NCI-H2171 treated with DMSO at 0.1 percent for 48 hours (cell line): ENCODE measurements at places on chromosomes 3 and 15.

DNA sequence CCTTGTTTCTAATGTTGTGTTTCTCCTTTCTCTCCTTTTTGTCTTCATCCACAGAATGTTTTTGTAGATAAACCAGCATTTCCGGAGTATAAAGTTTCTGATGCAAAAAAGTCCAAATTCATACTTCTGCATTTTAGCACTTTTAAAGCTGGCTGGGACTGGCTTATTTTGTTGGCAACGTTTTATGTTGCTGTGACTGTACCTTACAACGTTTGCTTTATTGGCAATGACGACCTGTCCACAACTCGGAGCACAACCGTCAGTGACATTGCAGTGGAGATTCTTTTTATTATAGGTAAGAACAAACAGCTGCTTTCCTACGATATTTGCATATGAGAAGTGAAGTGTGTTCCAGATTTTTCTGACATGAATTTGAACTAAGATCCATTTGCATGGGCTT is 199.4 kb downstream of the KCNH8 start:
- no peak for DNase-seq

GRCh38 chr15:92142242-92143232 is 251.1 kb upstream of the ST8SIA2 start:
- no peak for DNase-seq

DNA sequence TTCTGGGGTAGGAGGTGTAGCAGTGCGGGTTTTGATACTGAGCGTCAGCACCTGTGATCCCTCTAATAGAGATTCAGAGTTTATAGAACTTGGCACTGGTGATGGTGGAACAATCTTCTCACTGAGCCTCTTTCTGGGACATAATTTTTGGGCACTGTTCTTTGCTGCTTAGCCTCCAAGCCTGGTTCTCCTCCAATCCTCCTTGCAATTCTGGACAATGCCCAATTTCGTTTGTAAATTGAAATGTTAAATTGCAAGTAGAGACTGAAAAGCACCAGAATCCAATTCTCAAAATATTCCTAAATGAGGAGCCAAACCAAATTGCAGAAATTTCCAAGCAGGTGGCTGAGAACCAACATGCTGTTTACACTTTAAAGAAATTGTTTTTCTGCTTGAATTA is 149.8 kb upstream of the ABI3BP start:
- DNase-seq = no peak

GRCh38 chr15:78714890-78715289 is 73.9 kb upstream of the CHRNB4 start:
- DNase-seq = no peak

DNA sequence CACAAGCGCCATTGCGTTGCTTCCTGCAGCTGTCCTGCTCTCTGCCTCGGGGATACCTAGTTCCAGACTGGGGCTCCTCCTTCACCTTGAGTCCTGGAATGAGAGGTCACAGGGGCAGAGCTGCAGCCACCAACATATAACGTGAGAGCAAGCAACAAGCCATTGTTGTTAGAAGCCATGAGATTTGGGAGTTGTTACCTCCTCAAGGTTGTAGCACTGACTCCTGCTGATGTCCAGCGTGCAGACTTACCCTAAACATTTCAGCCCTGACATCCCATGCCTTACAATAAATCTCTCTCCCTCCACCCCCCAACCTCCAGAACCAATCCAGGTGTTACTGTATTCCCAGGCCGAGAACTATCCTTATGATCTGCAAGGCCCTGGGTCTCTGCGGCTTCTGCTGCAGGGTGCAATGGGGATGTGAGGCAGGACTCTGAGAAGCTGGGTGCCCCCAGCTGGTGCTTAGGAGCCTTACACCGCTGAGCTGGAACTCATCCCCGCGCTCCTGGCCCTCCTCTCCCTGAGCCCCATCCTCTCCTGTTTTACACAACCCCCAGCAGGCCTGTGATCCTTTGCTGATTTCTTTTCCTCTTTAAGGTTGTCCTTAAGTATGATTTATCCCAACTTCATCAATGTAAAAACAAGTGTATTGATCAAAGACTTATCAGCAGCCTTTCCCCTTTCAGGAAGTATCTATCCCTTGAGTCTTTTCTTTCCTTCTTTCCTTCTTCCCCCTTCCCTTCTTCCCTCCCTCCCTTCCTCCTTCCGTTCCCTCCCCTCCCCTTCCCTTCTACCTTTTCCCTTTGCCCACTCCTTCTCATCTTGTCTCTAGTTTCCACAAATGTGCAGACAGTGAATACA is 84.2 kb upstream of the ABHD2 start:
- DNase-seq = no peak

DNA sequence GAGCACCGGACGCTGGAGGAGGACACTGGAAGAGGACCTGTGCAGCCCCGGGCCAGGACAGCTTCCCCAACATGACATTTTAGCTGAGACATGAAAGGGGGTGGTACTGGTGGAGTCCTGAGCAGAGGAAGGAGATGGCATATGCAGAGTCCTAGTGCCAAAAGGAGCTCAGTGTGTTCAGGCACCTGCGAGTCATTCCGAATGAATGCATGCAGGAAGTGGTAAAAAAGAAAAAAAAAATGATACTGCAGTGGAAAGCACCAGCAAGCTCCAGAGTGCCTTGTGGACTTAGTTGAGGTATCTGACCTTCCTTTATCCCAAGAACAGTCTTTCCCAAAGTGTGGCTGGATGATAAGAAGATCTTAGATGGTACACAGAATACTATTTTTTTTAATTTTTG is 6.6 kb upstream of the ZNF148 start:
- DNase-seq = no peak

GRCh38 chr3:110413807-110414748 is 657.5 kb upstream of the NECTIN3 start:
- DNase-seq = no peak

GRCh38 chr15:41483115-41483514 is 10.6 kb upstream of the ITPKA start:
- DNase-seq = no peak

DNA sequence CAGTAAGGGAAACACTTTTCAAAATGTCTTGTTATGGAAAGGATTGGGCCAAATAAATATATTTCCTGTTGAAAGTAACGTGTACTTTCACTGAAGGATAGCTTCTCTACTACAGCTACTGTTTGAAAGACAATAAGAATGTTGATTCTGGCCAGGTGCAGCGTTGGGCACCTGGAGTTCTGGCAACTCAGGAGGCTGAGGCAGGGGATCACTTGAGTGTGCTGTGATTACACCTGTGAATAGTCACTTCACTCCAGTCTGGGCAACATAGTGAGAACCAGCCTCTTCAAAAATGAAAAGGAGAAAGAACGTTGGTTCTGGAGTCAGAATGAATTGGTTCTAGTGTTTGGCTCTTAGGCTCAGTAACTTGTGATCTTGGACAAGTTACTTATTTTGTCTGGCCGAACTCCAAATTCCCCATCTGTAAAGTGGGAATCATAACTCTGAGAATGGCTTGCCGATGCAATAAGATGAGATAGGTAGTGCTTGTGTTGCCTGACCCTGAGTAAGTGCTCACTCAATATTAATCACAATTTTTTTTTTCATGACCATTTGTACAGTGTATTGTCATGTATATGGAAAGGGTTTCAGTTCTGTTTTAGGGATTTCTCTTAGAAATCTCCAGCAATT is 310.8 kb downstream of the PTPRG start:
- DNase-seq = no peak

DNA sequence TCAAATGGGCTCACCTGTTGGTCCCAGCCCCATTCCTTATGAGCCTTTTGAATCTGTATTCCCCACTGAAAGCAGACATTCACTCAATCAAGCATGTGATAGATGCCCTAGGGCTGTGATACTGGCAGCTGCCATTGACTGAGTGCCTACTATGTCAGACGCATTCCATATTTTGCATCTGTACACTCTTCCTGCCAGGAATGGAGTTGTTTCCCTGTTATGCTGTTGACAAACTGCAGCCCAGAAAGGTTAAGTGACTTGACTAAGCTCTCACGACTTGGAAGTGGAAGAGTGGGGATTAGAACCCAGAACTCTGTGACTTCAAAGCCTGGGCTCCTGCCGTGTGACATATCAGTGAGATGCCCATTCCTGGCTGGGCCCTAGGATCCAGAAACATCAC is 211.4 kb downstream of the RPLP1 start:
- no peak for DNase-seq

DNA sequence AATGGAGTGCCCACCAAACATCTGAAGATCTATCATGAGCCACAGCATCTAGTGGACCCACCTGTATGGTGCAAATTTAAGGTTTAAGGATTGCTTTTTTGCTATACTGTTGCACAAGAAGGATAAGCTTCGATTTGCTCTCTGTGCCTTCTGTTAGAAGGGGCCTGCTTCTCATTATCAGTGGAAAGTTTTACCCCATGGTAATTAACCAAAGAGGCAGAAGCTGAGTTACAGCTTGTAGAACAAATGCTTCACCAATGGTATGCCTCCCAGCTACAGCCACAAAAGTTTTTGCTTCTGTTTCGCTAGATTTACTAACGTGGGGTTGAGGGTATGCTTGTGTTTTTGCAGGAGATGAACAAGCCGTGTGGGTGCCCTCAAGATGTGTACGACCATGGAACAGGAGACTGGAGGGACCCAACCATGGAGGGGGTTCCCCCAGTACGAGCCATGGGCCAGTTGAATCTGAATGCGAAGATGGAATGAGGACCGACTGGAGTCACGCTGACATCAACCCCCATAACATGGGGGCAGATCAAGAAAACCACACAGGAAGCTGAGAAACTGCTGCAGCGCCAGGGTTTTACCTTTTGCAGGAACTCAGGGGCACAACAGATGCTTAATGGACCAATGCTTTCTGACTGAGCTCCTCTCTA is 43.5 kb downstream of the ACAD9 start:
- no peak for DNase-seq

- DNase-seq = no peak
These were observed 90.1 kb downstream of the VGLL4 start for GRCh38 chr3:11553436-11554235.

- DNase-seq = no peak
These were observed 967.1 kb upstream of the ROBO1 start for GRCh38 chr3:80734920-80735319.

- no peak for DNase-seq
These were observed 409.6 kb upstream of the TBL1XR1 start for GRCh38 chr3:177606891-177607290.

DNA sequence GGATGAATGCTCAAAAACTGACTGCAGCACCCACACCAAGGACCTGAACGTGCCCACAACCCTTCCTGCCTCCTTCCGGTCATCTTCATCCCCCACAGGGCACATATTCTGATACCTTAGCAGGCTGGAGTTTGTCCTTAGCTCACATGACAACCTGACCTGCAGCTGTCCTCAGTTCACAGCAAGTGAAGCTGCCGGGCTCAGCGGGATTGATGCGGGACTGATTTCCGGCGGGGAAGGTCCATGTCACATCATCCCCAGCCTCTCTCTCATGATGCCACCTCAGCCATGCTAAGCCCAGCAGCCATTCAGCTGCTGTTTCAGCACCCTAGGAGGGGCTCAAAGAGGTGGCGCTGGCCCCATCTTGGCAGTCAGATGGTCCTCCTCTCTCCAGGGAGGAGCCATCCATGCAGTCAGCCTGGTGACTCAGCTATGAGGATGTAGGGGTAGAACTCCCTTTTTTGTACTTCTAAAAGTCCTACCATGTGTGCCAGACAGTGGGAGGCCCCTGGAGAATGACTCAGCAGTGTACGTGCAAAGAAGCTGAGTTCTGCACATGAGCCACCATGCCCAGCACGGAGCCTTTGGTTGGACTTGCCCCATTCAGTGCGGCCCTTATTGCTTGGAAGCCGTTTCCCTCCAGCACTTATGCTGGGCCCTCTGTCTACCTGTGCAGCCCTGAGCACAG is 9.5 kb downstream of the CA12 start:
- DNase-seq = peak; percentile 51

GRCh38 chr15:65783872-65784271 is 8.2 kb downstream of the DENND4A start:
- no peak for DNase-seq

- no peak for DNase-seq
These were observed 106.8 kb downstream of the WNT7A start for GRCh38 chr3:13772885-13773745.

- DNase-seq = peak; percentile 85
These were observed 82.0 kb downstream of the GPR156 start for GRCh38 chr3:120203016-120203415.

- peak; percentile 28 for DNase-seq
These were observed 22.6 kb downstream of the ZNF80 start for GRCh38 chr3:114214542-114215341.

GRCh38 chr15:63820210-63820609 is 13.5 kb downstream of the HERC1 start:
- peak; percentile 18 for DNase-seq

DNA sequence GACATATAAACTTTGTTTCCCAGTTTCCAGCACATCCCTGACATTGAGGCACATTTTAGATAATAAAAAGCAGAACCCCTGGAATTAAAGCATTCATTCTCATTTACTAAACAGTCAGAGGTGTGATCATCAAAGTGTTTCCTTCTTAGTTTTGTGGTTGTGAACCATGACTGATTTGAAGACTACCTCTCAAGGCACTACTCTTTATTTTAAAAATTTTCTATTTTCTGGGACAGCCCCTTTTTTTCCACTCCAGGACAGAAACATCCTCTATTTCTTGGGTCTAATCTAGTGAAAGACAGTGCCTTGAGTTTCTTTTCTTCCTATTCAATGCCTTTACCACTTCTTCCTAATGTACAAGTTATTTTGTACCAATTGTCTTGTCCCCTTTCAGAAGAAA is 5.2 kb downstream of the SST start:
- DNase-seq = no peak

- no peak for DNase-seq
These were observed 13.1 kb upstream of the ETV5 start for GRCh38 chr3:186121968-186122367.

GRCh38 chr3:50122661-50123391 is 32.3 kb upstream of the SEMA3F start:
- DNase-seq = no peak

DNA sequence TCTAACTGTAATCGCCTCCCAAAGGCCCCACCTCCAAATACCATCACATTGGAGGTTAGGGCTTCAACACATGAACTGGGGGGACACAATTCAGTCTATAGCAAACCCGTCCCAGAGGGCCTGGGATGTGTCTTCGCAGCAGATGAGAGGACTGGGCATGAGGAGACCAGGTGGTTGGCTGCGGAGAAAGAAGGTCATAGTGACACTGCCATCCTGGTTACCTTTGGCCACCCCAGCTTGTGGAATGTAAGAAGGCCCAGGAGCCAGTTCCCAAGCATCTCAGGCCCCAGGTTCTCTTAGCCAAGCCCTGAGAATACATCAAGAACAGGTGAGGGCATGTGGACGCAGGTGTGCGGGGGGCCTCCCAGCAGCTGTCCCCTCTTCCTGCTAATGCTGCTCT is 6.4 kb upstream of the RARRES1 start:
- DNase-seq = no peak

GRCh38 chr3:194623449-194624290 is 9.5 kb downstream of the TMEM44 start:
- no peak for DNase-seq

GRCh38 chr3:62665627-62666437 is 209.4 kb downstream of the CADPS start:
- DNase-seq = peak; percentile 66

GRCh38 chr3:49703443-49703927 is 14.1 kb downstream of the RNF123 start:
- DNase-seq = peak; percentile 58

GRCh38 chr3:127217596-127218453 is 24.9 kb downstream of the PRR23E start:
- no peak for DNase-seq
